ENCODE measurements at places on chromosomes 12 and 14.

DNA sequence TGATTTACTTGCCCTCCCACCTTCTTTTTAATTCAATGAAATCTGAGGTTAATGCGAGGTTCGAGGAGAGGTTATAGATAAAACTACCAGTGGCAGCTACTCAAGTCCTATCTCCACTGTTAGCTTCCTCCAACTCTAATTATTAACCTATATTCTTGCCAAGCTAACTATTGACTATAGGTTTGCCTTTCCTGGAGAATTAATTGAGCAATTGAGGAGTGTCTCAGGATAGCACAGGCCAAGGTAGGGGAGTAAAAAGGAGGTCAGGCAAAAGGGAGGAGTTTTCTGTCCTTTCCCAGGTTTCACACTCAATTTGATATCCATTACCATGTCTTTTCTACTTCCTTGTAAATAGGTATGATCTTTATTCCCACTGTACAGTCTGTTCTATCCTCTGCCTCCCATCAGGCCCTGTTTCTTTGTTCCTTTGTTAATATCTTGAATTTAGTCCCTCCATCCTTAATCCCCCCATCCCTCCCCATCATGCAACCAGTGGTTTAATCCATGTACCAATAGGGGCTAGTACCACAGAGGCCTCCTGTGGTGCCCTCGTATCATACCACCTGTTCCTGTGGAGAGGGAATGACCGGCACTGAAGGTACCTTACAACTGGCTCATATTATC, 3.7 kb upstream of the SUOX start:
- no peak for DNase-seq

DNA sequence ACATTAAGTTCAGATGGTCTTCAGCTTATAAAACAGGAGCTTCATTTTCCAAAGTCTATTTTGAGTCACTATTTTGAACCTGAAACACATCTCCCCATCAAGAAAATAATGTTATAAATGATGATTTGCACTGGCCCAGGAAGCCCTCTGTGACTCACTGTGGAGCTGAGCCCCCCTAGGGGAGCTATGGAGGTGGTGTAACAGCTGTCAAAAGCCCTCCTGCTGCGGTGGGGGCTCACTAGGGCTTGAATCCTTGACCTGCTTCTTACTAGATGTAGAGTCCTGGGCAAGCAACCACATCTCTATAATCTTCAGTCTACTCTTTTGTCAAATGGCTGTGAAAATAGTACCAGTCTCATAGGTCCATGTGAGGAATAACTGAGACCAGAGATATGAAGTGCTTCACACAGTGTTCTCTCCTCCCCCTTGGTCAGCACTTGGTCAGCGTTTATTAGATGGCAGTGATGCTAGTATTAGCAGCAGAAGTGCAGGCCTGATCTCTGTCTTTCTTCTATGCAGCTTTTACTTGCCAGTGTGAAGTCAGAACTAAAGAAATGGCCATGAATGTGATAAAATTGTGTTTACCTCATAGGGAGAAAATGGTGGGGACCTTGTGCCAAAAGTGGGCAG, 83.4 kb downstream of the RTN1 start:
- no peak for DNase-seq

DNA sequence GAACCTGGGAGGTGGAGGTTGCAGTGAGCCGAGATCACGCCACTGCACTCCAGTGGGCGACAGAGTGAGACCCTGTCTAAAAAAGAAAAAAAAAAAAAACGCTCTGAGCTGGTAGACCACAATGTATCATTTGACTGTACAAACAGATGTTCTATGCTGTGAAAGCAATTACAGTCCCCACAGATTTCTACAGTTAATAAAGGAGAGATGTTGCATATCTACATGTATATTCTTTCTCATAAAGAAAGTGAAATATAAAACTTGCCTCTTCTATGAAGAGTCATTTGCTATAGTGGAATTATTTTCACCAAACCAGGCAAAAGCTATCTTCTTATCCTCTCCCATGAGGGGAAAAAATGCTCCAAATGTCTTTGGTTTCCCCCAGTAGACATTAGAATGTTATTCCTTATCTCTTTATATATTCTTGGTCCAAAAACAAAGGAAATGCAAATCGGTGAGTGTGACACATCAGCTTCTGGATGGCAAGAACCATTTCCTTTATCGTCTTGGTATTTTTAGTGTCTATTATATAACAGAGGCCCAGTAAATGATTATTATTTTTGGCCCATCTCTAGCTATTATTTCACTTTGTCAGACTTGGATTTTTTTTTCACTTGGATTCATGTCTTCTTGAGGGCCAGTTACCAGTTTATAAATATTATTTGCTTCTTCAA, 230.4 kb downstream of the SSPN start:
- no peak for DNase-seq

- peak; percentile 57 for DNase-seq
Observed at GRCh38 chr12:51980051-51980808, 26.5 kb upstream of the TAMALIN start.

DNA sequence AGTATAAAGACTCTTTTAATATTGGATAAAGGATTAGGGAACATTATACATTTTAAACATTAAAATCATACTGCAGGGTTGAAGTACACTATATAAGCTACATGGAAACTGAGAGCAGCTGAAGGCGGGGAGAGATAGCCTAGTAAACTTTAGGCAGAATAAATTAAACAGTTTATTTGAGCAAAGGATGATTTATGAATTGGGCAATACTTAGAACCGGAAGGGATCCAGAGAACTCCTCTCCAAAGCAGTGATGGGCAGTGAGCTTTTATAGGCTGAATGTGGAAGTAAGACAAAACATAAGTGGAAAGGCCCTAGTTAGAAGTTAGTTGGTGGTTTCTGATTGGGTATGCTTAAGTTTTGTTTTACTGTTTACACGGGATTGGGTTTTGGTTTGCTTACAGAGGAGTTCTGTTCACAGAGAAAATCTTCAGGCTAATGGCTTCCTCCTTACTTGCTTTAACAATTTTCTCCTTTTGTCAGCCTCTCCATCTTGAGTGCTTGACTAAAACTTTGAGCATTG, 18.9 kb downstream of the LEMD3 start:
- no peak for DNase-seq

- DNase-seq = peak; percentile 78
Observed at GRCh38 chr14:75854111-75854799, 127.5 kb downstream of the TGFB3 start.

- DNase-seq = no peak
Observed at GRCh38 chr12:117119592-117120198, 20.5 kb upstream of the TESC start.

DNA sequence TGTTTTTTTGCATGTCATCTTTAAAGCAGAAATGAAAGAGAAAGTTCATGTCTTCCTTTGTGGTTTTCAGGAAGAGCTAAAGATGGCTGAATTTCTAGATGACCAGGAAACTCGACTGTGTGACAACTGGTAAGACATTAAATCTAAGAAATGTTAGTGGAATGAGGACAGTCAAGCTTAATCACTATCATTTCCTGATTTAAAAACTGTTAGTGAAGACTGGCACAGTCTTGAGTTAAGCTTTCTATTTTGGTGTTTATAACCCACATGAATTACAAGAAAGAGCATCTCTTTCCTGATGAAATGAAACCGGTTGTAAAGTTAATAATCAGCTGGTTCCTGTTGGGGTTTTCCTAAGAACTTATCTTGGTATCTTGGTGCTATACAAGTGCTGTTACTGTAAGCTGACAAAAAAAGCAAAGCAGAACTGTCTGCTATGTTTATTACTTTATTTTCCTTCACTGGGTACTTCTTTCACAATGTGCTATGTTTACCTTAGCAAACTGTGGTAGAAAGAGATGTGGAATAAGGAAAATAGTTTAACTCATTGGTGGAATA, 5.2 kb downstream of the TRAFD1 start:
- DNase-seq = no peak

DNA sequence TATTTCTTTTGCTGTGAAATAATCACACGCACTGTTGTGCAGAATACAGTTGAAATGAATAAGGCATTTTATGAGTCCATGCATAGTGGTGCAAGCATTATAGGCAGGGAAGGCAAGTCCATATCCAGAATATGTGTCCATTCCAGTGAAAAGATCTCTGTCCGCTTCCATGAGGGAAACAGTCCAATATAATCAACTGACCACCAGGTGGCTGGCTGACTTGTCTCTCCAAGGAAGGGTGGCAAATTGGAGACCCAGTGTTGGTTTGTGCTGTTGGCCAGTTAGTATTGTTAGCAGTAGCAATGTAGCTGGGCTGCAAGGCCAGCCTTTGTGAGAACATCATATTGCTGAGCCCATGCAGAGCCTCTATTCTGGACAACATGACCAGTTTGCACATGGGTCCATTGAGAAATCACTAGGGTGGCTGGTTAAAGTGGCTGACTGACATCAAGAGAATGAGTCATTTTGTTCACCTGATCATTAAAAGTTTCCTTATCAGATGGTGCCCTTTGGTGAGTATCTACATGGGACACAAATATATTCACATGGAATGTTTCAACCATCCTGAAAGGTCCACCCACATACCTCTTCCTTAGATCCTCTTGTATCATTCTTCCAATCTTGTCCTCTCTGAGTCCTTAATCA, 17.3 kb upstream of the YAF2 start:
- no peak for DNase-seq

DNA sequence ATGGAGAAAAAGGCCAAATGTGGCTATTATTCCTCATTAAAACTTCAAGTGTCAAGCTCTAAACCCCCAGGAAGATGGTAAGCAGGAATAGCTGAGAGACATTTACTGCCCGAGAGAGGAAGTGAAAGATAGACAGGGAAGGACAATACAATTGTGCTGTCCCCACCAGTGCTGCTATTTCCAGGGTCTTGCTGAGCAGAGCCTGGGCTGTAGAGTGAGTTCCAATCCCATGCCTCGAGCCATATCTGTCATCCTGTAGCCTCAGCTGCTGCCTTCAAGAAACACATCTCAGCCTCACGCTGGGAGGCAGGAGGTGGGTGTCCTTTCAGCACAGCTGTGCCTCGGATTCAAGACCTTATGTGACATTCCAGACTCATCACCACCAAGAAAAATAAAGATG, 114.0 kb downstream of the RPAP3 start:
- DNase-seq = no peak

DNA sequence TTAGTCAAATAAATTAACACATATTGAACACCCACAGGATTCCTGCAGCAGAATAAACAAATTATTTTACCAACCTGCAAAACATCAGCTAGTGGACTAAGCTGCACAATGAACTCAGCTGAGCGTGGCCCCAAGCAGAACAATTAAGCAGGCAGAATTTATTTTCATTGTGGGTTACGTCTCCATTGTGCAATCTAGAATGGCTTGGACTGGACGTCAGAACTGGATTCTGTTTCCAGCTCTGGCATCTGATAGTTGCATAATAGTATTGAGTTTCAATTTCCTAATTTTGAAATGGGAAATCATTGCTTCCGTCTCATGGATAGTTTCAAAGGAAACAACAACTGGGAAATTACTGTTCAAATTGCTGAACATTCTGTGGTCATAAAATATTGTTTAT, 35.5 kb upstream of the RERG start:
- peak; percentile 42 for DNase-seq

GRCh38 chr14:68088451-68088854, 268.9 kb downstream of the RAD51B start:
- DNase-seq = peak; percentile 67

- DNase-seq = no peak
Observed at GRCh38 chr12:54197431-54197909, 8.7 kb upstream of the SMUG1 start.

- peak; percentile 53 for DNase-seq
Observed at GRCh38 chr12:21656905-21657325, 727 bp downstream of the LDHB start.

DNA sequence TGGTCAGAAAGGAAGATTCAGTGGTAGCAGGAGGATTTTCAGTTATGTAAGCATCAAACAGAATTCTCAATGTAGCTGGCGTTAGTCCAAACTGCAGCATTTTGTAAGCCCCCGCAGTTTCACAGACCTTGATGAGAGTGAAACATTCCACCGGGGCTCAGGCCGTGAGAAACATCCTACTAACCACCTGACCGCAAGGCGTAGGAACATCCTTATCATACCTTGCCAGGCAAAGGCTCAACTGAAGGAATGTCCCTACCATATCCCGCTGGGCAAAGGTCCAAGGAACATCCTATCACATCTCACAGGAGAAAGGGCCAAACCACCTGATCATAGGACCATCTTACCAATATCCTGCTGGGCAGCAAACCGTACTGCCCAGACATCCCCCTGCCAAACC, 624.8 kb upstream of the TMEM132C start:
- DNase-seq = no peak

GRCh38 chr14:68449561-68450181, 343.2 kb downstream of the ZFP36L1 start:
- no peak for DNase-seq

DNA sequence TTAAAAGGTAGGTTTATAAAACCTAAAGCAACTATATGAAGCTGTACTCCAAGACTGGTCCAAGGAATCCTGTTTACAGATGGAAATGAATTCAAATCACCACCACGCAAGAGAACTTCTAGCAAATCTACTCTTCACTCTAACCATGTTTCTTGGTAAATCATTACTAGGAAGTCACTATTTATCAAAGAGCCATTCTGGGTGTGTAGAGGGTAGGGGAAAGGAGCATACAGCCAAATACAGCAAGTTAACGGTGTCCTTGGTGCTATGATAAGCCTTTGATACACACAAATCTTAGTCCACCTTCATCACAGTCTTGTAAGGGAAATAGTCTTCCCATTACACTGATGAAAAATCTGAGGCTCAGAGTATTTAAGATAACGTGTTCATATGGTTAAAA, 16.8 kb downstream of the NIN start:
- DNase-seq = no peak

DNA sequence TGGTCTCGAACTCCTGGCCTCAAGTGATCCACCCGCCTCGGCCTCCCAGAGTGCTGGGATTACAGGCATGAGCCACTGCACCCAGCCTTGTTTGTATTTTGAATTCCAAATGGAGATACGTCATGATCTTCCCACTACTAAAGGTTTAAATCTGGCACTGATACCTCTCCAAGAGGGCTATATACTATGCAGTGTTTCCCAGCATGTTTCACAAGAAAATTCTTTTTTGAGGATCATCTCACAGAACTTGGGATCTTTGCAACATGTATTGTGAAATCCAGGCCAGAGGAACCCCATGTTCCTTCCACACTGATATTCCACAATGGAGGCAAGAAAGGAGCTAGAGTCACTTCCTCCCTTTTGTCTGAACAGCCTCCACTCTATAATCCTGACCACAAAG, 112.7 kb downstream of the NT5DC3 start:
- DNase-seq = no peak
